Motor neuron (in vitro differentiated cells): ENCODE measurements at places on chromosomes 7 and 10. TPM values are rescaled to one million over a fixed set of nuclear protein-coding genes. Genes with fewer than 3 reads are reported as not detected.

DNA sequence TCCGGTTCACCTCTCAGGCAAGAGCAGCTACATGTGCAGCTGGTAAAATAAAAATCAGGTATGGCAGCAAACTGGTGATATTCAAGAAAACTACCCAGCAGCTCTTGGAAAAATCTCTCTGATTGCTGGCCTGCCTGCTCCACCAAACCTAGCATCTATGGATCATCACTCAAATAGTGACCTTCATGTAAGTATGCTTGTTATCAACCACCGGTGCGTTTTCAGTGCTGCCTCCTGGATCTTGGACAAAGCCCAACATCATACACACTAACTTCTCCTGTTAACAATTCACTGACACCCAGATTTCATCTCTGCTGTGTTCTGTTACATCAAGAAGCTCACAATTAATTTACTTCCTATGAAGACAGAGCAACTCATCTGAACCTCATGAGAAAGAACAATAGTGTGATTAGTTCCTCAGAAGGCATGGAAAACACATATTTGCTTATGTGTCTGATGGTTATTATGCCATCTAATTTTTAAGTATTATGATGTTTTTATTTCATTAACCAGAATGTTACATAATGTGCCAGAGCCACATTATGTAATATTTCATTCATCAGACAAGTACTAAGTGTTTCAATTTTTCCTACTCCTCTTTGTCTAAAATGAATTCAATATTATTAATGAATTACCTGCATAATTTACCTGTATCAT lies 8.8 kb downstream of the CDK6 start:
- ATAC-seq, result no peak

DNA sequence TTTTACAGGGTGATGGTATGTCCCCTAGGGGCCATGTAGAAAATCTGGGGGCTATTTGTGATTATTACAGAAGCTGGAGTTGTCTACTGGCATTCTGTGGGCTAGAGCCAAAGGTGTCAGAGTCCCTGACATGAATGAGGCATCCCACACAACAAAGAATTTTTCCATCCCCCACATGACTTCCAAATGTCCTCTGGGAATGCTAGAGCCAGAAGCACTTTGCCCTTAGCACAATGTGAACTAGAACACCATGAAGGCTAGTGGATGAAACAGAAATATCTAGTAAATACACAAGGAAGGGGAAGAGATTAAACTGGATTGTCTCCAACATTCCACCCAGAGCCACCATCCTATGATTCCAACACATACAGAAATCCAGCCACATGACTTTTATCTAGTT lies 46.9 kb downstream of the FAM13C start:
- ATAC-seq, result no peak

- ATAC-seq, result no peak
Observed at GRCh38 chr10:128375171-128375570, 248.9 kb upstream of the MKI67 start.

HDAC9 gene
- total RNA-seq, result 32.5 and 32.7 TPM in 2 replicates

GRCh38 chr7:99146979-99147378 lies 3.1 kb upstream of the SMURF1 start:
- no peak for ATAC-seq

TFEC gene
- 5.2 and 6.7 TPM in 2 replicates for total RNA-seq

DNA sequence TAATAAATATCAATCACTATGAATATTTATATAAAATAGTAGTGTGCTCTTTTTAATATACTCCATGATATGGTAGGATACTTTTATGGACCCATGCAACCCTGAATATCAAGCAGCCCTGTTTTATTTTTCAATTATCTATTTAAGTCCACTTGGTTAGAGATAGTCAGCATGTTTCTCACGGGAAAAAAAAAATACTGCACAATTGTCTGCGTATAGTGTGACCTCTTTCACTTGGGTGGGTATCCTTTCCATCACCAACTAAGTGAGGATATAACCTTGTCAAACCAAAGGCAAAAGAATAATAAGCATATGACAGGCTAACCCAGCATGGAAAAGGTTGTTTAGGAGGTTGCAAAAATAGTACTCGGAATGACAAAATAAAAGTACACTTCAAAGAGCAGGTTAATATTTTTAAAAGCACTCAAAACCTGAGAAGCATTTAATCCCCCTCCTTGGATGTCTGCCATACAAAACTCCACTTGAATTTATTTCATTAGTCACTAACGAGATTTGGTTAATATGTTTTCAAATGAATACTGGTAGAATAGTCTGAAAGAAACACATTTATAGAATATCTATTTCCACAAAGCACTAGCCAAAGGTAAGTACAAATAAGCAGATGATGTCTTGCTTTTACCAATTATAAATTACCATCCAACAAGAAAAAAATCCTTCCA lies 76.5 kb downstream of the IMMP2L start:
- ATAC-seq, result no peak

GRCh38 chr7:105512926-105513526 lies 9.0 kb downstream of the PUS7 start:
- no peak for ATAC-seq

LRRTM3 gene
- 13.2 and 14.7 TPM in 2 replicates for total RNA-seq
